ENCODE measurements at places on chromosomes 2 and 18.

GRCh38 chr18:13374096-13374467 lies 155.5 kb downstream of the LDLRAD4 start:
- no peak for DNase-seq

DNA sequence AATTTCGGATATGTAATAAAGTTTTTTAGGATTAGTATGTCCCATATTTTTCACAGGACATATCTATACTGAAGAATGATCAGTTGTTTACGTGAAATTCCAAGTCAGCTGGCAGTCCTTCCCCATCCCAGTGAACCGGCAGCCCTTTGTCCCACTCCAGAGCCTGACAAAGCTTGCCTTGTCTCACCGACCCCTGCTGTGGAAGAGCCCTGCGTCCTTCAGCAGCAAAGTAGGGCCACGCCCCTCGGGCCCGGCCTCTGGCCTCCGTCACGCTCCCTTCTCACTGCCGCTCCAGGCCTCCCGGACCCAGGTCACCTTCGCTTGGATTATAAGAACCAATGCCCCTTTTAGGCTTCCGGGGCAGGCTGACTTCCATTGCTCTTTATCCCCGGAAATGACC lies 89.8 kb upstream of the TGIF1 start:
- DNase-seq: no peak

GRCh38 chr2:207983641-207984042 lies 41.7 kb downstream of the PLEKHM3 start:
- no peak for DNase-seq

- DNase-seq: no peak
Measured at GRCh38 chr2:60504049-60504448, 49.4 kb downstream of the BCL11A start.

GRCh38 chr2:146847846-146848245 lies 997.0 kb upstream of the ACVR2A start:
- no peak for DNase-seq

- no peak for DNase-seq
Measured at GRCh38 chr2:106126705-106127281, 67.3 kb downstream of the UXS1 start.

GRCh38 chr2:107648781-107649404 lies 177.8 kb upstream of the RGPD4 start:
- DNase-seq: peak; percentile 30

DNA sequence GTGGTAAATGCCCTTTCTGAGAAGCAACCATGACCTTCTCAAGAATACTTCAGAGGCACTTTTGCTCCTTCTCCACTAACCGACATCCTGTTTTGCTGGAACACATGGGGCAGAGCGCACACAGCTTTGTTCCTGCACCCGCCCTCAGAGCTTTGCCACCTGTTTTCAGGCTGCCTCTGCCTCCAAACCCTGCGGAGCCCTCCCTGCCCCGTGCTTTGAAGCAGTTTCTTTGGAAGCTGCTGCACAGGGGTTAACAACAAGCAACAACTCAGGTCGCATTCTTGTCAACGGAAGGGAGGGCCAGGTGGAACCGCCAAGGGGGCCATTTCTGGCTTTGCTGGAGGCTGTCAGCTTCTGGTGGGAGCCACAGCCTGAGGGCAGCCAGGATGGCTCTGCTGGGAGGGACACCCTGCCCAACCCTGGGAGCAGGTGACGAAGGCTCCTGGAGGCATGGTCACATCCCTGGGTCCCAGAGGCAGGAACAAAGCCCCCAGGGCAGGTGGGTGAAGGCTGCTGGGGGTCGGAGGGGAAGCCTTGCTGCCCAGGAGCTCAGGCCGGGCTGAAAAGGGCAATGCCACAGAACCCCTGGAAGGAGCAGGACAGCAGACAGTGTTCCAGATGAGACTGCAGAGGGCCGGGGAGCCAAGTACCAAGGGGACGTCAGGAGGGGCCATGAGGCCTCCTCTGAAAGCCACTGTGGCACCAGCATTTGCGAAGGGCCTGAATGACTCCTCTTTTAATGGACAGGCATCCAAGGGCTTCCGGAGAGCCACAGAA lies 46.8 kb downstream of the MRPS5 start:
- DNase-seq: no peak

DNA sequence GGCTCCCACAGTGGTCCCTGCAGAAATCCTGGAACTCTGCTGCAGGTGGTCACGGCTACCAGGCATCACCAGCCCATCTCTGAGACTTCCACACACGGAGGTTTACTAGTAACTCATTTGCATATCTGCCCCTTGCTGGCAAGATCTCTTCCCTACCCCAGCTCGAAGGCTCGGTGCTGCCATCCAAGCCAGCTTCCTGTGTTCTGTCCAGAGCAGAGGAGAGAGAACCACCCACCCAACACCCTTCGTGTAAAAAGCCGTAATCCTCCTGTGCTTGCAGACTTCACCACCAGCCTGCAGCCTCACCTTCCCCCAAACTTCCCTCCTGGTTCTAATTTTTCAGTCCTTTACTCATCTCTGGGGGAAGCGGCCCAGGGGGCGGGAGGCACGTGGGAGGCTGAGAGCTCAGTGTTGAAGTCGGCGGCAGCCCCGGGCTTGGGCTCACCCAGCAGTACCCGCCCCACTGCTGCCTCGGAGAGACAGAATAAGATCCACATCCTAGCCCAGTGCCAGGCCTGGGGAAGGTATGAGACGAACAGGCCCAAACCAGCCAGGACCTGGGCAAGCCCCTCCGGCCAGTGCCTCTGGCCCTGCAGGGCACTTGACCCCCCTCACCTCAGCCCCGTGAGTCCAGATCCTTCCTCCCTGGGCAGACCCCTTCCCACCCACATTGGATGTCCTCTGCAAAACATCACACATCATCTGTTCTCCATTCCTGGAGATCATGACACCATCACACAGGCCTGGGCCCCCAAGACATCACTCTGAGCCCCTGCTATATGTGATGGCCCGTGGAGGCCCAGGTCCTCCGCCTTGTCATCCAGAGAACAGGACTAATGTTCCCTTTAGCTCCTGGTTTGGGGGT lies 145.8 kb upstream of the ID2 start:
- no peak for DNase-seq

- peak; percentile 70 for DNase-seq
Measured at GRCh38 chr18:76686737-76687231, 135.6 kb upstream of the ZNF236 start.

DNA sequence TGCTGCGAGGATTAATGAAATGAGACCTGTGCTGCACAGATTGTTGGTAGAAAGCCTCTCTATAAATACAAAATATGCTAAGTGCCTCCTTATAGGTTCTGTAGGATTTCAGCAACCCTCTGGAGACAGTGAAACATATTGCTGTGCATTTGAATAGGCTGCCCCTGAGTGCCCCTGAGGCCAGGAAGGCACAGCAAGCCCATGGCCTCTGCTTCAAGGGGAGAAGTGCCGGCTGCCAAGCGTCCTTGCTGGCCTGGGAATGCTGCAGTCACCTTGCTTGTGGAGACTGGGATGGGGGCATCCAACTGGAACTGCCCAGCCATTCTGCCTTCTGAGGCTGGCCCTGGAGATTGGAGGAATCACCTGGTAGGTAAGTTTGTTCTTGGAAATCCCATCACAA lies 397.2 kb upstream of the SMIM21 start:
- no peak for DNase-seq

DNA sequence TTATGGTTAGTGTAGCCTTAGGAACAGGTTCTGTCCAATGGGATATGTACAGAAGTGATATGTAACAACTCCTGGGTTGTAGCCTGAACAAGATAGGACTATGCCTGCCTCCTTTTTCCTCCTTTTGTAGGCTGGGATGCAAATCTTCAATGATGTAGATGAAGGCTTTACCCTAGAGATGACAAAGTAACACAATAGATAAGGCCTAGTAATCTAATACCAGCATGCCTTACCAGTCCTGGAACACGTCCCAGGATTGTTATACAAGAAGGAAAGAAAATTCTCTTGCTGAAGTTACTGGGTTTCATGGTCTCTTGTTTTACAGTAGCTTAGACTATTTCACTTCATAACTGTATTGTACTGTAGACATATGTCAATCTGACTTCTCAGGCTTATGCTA lies 192.1 kb downstream of the OTX1 start:
- no peak for DNase-seq

GRCh38 chr2:105278654-105279053 lies 37.1 kb downstream of the GPR45 start:
- DNase-seq: no peak
